ENCODE measurements at places on chromosomes 1 and 21. TPM values are rescaled to one million over a fixed set of nuclear protein-coding genes. Genes with fewer than 3 reads are reported as not detected.
A peak's percentile ranks its signal among the peaks of the same experiment; 100 is the strongest.

DNA sequence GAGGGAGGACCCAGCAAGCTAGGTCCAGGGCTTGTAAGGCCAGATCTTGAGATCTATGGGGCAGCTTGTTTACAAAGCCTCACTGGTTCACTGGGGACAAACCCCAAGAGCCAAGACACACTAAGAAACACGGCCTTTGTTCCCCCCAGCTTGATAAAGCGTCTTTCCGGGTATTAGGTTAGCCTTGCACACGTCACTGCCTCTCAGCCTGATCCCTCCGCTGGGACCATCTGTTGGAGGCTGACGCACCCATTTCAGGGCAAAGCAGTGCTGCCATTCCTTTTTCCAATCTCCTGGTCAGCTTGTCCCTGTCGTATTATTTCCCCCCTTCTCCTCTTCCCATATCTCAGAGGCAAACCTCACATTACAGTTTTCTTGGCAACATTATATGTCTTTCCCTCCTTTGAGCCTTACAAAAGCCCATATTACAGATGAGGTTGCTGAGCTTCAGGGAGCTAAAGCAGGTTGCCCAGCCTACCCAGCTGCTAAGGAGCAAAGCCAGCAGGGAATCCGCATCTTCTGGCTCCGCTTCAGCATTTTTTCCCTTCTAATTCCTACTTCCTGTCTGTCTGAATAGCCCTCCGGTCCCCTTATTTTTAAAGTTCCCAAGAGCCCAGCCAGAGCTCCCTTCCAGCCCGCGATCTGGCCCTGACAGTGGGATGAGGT lies 4.1 kb downstream of the HEYL start:
- DNase-seq: no peak

GRCh38 chr1:206802401-206802800 lies 30.1 kb upstream of the IL10 start:
- DNase-seq: no peak

DNA sequence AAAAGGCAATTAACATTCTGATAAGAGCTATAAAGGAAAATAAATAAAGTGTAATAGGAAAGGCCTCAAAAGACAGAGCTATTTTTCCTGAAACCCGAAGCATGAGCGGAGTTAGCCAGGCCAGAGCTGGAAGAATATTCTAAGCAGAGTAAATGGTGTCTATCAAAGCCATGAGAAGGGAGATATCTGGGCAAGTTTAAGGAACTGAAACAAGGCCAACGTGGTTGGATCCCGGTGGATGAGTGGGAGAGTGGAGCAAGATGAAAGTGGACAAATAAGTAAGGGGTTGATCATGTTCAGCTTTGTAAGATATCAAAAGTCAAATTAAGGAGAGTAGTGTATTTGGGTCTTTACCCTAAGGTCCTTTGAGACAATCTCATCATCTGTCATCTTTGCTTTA lies 234.0 kb downstream of the TM2D1 start:
- no peak for DNase-seq

DNA sequence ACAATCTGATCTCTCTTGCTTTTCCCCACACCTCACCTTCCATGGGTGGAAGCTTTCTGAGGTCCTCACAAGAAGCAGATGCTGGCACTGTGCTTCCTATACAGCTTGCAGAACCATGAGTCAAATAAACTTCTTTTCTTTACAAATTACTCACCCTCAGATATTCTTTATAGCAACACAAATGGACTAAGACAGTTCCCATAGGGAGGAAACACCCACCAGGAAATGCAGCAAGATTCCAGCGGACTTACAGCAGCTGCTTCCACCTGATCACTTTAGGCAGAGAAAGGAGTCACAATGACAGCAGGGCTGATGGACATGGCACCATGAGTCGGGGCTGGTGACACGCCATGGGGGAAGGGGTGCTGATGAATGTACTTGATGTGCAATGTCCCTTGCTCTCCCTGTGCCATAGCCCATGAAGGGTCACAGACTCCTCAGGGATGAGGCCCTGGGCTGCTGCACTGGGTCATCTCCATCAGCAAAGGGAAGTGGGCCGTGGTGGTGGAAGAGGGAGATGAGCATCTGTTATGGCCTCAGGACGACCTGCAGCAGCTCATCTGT lies 53.9 kb downstream of the PRSS38 start:
- DNase-seq: no peak

DNA sequence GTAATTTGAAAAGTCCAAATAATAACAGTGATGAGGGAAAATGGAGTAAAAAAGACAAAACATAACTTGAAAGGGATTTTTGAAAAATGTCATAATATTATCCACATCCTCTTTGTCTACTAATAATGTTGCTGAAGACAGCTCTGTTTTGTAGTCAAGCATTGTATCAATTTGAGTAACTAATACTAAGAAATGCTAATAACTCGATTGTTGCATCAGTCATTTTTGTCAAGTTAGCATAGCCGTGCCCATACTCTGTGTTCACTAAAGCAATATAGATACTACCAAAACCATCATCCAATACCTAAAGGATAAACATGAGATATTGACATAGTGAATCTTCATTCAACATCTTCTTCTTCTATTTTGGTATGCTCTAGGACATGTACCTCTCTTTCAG lies 17.3 kb downstream of the PDC start:
- no peak for DNase-seq

DNA sequence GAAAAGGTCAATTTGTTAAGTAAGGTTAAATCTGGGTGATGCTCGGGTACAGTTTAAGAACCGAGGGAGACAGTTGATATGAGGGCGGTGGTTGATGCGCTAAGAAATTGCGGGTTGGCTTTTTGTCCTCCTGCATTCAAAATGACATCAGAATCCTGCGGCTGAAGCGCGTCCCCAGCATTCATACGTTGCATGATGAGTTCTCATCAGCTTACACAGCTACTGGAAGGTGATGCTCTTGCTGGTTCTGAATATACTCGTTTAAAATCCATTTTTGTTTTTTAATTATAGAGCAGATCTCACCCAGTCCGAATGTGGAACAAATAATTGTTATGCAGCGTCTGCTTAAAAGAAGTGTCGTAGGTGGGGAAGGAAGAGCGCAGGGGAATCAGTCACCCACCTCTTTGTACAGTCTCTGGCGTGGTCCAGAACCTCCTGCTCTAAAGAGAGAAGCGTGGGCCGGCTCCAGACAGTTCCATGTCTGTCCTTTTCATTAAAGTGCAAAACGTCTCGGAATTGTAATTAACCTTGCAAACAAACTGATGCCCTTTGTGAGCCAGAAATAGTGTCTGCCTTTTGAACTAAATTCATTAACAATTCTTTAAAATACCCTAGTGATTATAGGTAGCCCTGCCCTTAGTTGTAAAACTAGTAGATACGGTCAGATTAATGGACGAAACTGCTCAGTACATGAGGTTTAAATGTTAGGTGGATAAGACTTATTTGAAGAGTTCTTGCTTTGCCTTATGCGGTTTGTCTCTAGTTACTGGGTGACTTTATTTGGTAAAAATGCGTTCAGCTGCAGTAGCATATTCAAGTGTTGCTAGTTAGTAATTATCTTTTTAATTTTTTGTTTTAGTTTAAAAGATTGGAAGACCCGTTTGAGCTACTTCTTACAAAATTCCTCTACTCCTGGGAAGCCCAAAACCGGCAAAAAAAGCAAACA lies 741 bp downstream of the RGS2 start:
- DNase-seq: peak; percentile 65

- DNase-seq: no peak
These were observed 138.2 kb downstream of the NTPCR start for GRCh38 chr1:233088613-233089012.

DNA sequence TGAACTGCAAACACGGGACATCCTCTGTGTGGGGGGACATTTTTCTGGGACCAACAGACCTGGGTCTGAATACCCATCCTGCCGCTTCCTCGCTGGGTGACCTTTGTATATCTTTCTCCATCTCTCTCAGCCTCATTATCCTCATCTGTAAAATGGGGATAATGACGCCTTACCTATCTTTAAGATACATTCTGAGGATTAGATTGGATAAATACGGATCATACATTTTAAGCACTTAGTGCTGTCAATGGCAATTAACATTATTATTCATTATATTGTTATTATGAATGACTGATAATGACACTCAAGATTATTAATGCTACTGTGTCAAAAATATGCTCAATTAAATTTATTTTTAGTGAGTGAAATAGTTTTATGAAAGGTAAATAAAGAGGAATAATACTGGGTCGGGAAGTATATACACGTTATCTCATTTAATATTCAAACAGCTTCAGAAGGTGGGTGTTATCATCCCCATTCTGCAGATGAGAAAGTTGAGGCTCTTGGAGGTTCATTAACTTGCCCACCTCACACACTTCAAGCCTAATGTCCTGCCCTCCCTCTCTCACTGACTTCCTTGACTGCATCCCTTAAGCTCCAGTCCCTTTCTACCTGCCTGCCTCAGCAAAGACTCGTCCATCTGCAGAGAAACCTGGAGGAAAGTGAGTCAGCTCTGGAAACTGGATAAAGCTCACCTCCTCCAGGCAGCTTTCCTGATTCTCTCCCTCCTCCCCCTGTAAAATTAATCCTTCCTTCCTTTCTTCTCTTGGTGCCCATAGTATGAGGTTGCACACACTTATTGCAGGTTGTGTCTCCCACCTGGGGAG lies 120.7 kb upstream of the JUN start:
- DNase-seq: no peak

GRCh38 chr21:46131588-46131837 lies 23.9 kb downstream of the FTCD start:
- no peak for DNase-seq

DNA sequence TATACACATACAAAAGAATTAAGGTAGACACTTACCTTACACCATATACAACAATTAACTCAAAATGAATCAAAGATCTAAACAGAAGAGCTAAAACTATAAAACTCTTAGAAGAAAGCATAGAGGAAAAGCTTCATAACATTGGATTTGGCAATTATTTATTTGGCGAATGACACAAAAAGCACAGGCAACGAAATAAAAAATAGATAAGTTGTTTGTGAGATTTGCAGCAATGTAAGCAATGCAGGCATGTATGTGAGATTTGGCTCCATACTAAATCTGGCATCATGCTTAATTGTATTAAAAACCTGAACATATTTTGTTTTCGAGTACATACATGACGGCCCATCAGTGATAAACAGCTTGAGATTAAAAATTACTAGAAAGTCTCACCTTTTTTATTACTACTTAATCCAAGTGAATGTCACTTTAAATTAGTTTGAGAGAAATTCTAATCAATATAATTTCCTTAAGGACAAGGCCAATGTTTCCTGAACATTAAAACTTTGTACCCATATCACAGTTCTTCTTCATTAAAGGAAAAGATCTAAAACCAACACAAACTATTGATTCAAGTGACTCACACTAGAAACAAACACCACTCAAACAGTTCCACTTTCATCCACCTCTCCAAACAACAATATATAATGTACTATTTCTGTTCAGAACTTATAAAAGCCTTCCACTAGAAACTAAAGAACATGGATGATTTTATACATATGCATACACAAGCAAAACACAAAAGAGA lies 23.1 kb upstream of the TMEM125 start:
- no peak for DNase-seq

DNA sequence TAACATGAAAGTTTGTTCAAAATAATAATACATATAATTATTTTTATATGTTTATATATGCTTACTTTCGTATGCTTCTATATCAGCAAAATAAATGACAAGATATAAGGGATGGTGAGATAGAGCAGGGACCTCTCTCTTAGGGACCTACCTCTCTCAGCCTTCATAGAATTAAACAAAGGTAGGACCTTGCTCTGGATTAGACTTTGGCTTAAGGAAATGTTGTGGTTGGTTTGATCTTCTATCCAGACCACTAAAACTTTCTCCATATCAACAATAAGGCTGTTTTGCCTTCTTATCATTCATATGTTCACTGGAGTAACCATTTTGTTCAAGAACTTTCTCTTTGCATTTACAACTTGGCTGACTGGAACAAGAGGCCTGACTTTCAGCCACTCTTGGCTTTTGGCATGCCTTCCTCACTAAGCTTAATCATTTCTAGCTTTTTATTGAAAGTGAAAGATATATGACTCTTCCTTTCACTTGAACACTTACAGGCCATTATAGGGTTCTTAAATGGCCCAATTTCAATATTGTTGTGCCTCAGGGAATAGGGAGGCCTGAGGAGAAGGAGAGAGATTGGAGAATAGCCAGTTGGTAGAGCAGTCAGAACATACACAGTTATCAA lies 14.4 kb downstream of the FRRS1 start:
- DNase-seq: no peak

GRCh38 chr1:79749607-79750006 lies 743.1 kb upstream of the ADGRL4 start:
- no peak for DNase-seq

- DNase-seq: no peak
These were observed 72.6 kb downstream of the DDR2 start for GRCh38 chr1:162704673-162705424.

DNA sequence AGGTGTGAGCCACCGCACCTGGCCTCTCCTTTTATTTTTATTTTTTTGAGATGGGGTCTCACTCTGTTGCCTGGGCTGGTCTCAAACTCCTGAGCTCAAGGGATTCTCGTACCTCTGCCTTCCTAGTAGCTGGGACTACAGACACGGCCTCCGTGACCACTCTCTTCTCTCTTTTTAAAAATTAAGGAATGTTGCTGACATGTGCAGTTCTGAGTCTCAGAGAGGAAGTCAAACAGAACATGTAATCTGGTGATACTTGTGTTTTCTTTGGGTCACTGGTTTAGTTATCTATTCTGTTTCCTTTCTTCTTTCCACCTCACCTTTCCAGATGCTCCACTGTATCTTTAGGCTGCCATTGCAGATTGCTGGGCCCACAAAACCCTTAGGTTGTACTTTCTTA lies 2.7 kb downstream of the WDTC1 start:
- DNase-seq: no peak

DNA sequence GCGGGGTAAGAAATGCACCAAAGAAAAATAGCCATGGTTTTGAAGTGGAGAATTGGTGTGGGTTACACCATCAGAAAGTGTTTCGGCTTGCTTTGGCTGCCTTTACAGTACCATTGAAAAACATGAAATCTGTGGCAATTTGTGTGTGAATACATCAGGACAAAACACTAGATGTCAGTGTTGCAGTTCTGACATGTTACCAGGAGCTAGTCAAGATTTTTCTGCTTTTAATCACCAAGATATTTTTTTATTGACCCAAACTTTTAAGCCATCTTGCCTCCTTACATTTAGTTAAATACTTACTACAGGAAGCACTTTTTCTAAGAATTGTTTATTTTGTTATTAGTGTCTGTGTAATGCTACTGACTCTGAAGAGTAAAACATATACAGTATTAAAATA lies 14.3 kb downstream of the RRP15 start:
- peak; percentile 18 for DNase-seq

GRCh38 chr1:203692565-203693470 lies 66.2 kb downstream of the ATP2B4 start:
- peak; percentile 90 for DNase-seq

- no peak for DNase-seq
These were observed 6.6 kb downstream of the NID1 start for GRCh38 chr1:236058141-236058934.

The FCAMR gene
- total RNA-seq: not detected

The CASZ1 gene
- total RNA-seq: 2.3 TPM

The RIIAD1 gene
- not detected for total RNA-seq

The TMEM82 gene
- total RNA-seq: 0.13 TPM

The VWA1 gene
- 6.9 TPM for total RNA-seq

The FAM163A gene
- total RNA-seq: 0.51 TPM

The S100A14 gene
- 0.51 TPM for total RNA-seq

The PTPRC gene
- total RNA-seq: not detected

The CELSR2 gene
- total RNA-seq: 0.51 TPM

Measured in dermis microvascular lymphatic vessel endothelial cell (primary cell).